IMR-90 (cell line): ENCODE measurements at places on chromosomes 12 and 14.

- DNase-seq, result no peak
Observed at GRCh38 chr14:92792885-92793284, 1.2 kb upstream of the GOLGA5 start.

DNA sequence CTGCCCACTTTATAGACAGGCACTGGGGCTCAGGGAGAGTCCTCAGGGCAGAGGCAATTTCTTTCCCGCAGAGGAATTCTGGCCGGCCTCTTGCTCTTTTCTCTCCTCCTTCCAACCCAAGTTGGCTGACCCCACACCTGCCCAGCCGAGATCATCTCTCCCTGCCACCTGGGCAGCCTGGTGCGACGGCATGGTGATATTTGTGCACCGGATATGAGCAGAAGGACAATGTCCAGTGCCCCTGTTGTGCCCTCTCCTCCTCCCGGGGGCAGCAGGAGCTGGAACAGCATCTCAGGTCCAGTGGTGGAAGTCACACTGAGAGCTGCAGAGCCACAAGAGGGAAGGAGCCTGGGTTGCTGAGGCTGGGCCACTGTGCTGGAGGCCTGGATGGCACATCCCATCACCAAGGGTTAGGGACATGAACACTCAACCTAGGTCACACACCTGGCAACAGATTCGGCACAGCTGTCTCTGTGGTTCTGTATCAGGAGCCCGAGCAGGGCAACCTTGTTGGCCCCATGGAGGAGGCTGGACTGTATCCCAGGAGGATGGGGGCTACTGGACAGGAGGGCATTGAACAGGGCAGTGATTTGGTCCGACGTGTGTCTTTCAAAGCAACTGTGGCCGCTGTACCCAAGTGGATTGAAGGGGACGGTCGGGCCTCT is 57.7 kb upstream of the DIO3 start:
- no peak for DNase-seq

DNA sequence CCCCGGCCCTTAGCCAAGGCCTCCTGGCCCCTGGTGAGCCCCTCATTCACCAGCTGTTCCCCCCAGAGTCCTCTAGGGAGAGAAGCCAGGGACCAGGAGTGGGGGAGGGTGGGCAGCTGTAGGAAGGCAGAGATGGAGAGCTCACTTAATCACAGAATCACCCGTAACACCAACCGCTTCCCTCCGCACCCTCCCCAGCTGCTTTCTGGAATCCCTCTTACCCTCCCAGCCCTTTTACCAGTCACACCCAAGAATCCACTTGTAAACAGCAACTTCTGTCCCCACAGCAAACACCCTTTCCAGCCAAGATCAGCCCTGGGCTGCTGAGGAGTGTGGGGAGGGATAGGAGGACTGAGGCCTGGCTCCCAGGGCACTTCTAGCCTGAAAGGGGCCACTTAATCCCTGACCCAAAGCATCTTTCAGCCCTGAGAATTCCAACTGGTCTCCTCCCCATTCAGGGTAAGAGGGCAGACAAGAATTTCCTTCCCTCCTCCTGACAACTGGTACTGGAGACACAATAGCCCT is 18.8 kb downstream of the NCKAP5L start:
- DNase-seq, result no peak

DNA sequence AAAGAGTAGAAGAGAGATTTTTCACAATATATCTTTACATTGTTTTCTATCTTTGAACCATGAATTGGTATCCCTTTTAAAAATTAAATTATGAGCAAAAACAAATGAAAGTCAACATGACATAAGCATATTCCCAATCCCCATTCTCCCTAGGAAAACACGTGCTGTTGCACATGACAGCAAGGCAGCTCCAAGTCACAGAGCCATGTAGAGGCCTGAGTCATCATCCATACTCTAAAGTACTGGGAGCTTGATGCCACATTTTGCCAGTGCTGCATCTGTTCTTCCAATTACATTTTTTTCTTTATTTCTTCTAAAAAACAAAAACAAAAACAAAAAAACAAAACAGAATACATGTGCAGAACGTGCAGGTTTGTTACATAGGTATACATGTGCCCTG is 115.2 kb downstream of the ITPR2 start:
- no peak for DNase-seq

GRCh38 chr12:109467978-109468676 is 9.0 kb downstream of the KCTD10 start:
- DNase-seq, result no peak

DNA sequence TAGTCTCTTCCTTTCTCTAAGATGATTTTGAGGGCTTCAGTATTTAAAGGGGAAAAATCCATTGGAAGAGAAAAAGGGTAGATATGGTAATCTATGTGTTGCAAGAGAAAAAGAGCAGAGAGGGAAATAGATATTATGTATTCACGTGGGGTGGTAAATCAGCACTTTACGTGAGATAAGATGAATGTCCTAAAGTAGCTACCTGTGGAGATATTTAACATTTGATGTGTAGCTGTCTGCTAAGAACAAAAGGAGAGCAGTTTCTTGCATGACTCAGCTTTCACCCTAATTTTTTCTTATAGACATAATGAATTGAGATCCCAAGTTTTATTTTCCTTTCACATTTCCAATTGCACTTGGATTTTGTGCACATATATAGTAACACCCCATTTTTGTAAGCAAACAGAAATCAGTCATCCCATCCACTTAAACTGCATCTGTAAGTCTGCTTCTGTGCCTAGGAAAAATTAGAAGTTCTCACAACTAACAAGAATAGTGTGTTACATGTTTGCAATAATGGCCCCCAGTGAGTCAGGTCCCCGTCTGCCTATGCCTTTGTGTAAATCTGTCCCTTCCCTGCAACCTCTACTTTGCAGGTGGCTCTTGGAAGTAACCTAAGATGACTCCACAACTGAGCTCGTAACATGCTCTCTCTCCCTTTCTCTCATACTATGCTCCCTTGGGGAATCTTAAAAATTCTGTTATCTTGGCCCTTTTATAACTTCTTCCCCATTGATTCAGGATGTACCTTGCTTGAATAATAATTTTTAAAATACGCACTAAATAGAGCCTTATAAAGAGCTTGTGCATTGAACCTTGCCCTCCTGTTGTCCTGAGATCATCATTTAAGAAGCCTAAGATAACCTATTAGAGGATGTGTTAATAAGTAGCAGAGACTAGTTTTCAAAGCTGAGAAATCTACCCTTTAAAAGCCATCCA is 3.7 kb downstream of the TMTC3 start:
- no peak for DNase-seq

- DNase-seq, result no peak
Observed at GRCh38 chr12:8648576-8649205, 13.9 kb downstream of the MFAP5 start.

- no peak for DNase-seq
Observed at GRCh38 chr12:31737763-31738162, 8.9 kb upstream of the AMN1 start.

- DNase-seq, result peak; percentile 10
Observed at GRCh38 chr14:99389174-99389826, 91.4 kb downstream of the SETD3 start.

DNA sequence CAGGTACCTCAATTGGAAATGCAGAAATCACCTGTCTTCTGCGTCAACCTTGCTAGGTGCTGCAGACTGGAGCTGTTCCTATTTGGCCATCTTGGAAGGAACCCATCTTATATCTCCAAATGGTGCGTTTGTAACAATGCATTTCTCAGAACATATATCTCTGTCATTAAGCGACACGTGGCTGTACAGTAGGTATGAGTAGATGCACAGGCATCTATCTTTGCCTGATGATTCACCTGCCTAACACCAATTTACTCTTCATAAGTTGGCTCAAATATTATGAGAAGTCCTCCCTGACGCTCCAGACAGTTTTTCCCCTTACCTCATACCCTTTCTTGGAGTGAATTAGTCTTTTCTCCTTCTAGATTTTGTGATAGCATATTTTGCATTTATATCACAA is 44.2 kb downstream of the GPR137C start:
- peak; percentile 1 for DNase-seq

- DNase-seq, result peak; percentile 82
Observed at GRCh38 chr12:29741342-29742241, 42.1 kb downstream of the TMTC1 start.

DNA sequence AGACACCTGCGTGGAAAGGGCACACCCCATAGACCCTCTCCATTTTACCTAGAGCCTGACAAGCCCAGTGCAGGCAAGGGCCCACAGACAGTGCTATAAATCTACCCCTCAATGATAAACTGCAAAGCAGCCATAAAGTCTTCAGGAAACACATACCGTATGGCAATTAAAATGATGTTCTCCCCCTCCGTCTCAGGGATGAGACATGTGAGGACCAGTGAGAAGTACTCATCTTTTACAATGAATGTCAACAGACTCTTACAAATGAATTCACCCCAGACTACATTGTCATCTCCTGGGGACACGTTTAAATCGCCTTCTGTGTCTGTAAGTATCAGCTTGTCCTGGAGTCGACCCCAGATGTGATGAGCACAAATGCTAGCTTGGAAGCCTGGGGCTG is 362.7 kb downstream of the ADGRD1 start:
- DNase-seq, result no peak

- peak; percentile 87 for DNase-seq
Observed at GRCh38 chr14:103391048-103391447, 5.8 kb downstream of the MARK3 start.

- no peak for DNase-seq
Observed at GRCh38 chr14:96944297-96944696, 147.1 kb downstream of the VRK1 start.

DNA sequence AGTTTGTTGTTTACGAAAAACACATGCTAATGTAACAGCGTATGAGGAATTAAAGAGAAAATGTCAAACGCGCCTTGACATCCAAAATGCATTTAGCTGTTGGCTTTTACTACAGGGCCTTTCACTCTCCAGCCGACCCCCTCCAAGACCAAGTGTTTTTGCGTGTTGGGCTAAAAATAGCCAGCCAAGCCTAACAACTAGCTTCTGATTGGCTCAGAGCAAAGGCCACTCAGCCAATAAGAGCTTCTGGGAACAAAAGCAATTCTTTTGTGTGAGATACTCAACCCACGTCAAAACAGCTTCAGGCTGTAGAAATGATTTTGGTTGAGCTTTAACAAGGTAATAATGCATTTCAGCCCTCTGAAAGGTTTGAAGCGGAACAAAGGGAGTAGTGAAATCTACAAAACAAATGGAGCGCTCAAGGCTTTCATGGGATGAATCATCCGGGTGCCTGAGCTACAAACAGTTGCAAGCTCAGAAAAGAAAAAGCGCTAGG is 198.7 kb upstream of the DCN start:
- DNase-seq, result peak; percentile 86

DNA sequence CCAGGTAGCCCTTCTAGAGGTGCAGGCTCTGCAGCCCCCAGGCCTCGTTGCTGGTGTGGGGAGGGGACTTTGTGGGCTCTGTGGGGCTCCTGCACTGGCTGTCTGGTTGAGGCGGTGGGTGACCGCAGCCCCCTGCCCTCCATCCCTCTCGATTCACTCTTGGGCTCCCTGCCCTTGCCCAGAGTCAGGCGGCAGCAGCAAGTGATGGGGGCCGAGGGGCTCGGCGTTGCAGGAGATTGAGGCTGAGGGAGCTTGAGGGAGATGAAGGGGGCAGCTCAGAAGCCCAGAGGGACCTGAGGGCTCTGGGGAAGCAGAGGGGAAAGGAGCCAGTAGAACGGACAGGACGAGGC is 9.5 kb upstream of the LRTM2 start:
- DNase-seq, result no peak

- peak; percentile 20 for DNase-seq
Observed at GRCh38 chr12:15883536-15883935, 1.3 kb downstream of the STRAP start.

DNA sequence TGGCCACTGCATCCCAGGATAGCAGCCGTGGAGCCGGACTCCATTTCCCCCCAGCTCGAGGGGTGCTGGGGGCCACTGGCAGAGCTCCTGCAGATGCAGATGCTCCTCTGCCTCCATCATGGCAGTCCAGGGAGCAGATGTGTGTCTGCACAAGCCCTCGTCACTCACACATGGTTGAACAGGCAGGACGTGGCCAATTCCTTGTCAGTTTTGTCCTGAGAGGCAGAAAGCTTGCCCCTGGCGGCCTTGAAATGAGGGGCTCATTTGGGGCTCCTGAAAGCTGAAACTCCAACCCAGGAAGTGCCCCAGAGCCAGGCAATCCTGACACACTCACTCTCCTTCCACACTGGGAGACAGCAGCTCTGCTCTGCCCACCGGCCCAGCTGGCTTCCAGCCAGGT is 100.9 kb upstream of the C14orf180 start:
- DNase-seq, result no peak

DNA sequence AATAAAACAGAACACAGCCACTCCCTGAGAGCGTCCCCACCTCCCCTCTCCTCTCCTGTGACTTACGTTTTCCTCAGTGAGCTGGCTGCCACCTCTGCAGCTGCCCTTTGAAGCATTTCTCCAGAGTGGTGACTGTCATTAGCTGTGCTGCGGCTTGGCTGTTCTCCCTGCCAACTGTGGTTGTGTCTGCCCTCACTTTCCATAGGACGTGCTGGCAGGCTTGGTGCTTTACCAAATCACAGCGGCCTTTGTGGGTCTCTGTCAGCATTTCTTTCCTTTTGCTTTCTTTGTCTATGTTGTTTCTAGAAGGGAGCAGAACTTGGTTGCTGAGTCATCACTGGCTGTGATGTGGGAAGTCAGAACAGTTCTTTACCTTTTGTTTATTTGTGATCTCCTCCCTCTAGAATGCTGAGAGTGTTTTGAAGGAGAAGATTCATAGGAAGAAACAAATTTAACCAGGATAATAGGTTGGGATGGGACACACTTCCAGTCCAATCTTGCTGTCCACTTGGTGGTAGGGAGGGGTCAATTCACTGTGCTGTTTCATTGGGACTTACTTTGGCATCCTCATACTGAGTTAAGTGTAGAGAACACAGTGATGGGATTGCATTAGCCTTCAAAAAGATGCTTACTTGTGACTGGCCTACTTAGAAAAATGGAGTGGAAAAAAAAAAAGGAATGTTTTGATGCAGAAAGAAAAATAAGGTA is 88.2 kb downstream of the TMX1 start:
- peak; percentile 82 for DNase-seq
